ENCODE measurements at places on chromosomes 6 and 20.

DNA sequence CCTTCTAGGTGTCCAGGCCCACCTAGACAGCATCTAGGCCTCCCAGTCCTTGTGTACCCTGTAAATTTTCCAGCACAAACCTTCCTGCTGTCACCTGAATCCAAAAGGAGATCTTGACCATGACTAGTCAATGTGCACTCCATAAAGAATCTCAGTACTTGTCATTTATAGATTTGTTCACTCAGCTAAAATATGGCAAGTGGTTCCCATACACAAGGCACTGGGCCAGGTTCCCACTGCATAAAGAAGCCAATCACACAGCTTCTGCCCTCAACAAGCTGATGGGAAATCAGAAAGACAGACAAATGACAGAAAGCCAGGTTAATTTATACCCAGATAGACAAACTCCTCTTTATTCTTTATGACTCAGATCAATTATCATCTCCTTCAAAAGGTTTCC lies 526.8 kb downstream of the CD83 start:
- no peak overlapping the region for H3K27ac ChIP-seq
- DNase-seq: no peak
- no peak overlapping the region for H3K4me3 ChIP-seq
- no peaks in the 10 kb centered on the region for H3K27me3 ChIP-seq
- H3K36me3 ChIP-seq: no peaks in the 10 kb centered on the region

DNA sequence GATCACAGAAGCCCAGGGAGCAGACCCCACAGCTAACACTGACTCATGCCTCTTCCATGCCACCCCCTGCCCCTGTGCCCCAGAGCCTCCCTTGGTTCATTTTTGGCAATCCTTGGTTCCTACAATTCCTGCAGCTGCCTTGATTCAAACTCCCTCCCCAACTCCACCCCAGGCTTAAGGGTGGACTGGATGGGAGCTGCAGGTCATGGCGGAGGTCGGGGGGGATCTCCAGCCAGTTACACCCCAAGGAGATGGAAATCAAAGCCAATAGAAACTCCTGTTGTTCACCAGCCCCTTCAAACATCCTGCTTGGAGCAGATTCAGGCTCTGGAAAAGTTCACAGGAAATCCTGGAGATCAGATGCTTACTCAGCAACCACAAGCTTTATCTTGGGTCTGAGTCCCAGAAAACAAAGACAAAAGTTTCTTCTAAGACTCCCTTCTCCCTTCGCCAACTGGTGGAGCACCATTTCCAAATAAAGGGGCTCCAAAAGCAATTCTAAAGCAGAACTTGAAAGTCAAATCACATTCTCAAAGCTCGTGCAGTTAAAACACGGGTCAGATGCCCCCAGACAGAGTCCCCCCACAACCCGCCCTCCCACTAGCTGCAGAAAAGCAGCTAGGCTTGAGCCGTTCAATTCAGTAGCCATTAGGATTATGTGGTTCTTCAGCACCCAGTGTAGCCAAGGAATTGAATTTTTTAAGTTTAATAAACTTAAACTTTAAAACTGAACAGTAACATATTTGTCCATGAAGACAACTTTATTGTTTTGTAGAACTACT lies 149.5 kb downstream of the ANKRD60 start:
- no peak overlapping the region for H3K4me3 ChIP-seq
- H3K27ac ChIP-seq: no peak overlapping the region
- no peaks in the 10 kb centered on the region for H3K36me3 ChIP-seq
- no peaks in the 10 kb centered on the region for H3K27me3 ChIP-seq
- no peaks in the 10 kb centered on the region for H3K4me1 ChIP-seq

GRCh38 chr6:128172752-128173682 lies 272.2 kb upstream of the THEMIS start:
- H3K27ac ChIP-seq: no peak overlapping the region
- no peak overlapping the region for H3K4me3 ChIP-seq
- no peak for DNase-seq
- no peaks in the 10 kb centered on the region for H3K36me3 ChIP-seq
- no peaks in the 10 kb centered on the region for H3K27me3 ChIP-seq
- no peaks in the 10 kb centered on the region for H3K4me1 ChIP-seq

GRCh38 chr20:49097159-49097558 lies 51.0 kb downstream of the CSE1L start:
- H3K27ac ChIP-seq: no peak overlapping the region
- H3K27me3 ChIP-seq: no peaks in the 10 kb centered on the region
- H3K36me3 ChIP-seq: peaks cover 72% of the 10 kb centered on the region
- no peak for DNase-seq

- H3K27me3 ChIP-seq: no peaks in the 10 kb centered on the region
- DNase-seq: no peak
- H3K27ac ChIP-seq: no peak overlapping the region
- no peak overlapping the region for H3K4me3 ChIP-seq
These were observed 96.0 kb upstream of the CCDC28A start for GRCh38 chr6:138677538-138677937.

DNA sequence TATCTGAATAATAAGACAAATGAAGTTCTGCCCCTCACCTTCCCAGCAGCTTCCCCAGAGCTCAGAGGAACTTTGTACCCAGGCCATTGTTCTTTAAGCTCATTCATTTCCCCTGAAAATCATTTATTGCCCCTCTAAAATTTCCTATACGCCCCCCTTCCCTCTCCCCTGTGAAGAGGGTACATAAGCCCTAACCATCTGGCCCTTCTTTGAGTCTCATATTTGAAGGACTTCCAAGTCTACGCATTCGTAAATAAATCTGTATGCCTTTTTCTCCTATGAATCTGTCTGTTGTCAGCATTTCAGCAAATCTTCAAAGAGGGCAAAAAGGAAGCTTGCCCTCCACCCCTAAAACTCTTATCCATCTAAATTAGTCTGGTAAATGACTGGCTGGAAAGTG lies 73.1 kb upstream of the DST start:
- no peak for DNase-seq
- H3K27me3 ChIP-seq: no peaks in the 10 kb centered on the region
- H3K36me3 ChIP-seq: no peaks in the 10 kb centered on the region
- H3K4me3 ChIP-seq: no peak overlapping the region
- peaks cover 2% of the 10 kb centered on the region for H3K4me1 ChIP-seq
- H3K27ac ChIP-seq: peak overlapping the region; percentile 77

- no peak for DNase-seq
- no peaks in the 10 kb centered on the region for H3K4me1 ChIP-seq
- no peak overlapping the region for H3K4me3 ChIP-seq
- no peaks in the 10 kb centered on the region for H3K36me3 ChIP-seq
- no peak overlapping the region for H3K27ac ChIP-seq
These were observed 526.1 kb upstream of the SPTLC3 start for GRCh38 chr20:12482661-12483060.

DNA sequence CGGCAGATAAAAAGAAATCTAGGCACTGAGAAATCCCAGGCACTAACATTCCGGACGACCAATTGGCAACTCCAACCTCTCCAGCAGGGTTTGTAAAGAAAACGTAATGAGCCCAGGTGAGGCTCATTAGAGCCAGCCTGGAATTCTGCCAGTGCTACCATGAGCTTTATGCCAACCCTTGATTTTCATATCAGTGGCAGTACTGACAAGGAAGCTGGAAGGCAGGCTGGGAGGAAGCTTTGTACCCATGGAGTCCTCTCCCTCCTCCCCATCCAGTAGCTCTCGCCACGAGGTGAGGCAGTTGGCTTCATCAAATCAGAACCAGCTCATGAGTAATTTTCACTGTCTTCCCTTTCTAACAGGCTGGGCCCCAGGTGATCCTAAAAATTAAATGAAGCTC lies 250.2 kb downstream of the ZNF217 start:
- H3K27ac ChIP-seq: no peak overlapping the region
- DNase-seq: no peak
- H3K4me3 ChIP-seq: no peak overlapping the region
- H3K36me3 ChIP-seq: no peaks in the 10 kb centered on the region

GRCh38 chr6:118844915-118845314 lies 49.0 kb upstream of the ASF1A start:
- no peak for DNase-seq
- no peak overlapping the region for H3K27ac ChIP-seq
- no peaks in the 10 kb centered on the region for H3K36me3 ChIP-seq
- H3K4me3 ChIP-seq: no peak overlapping the region

GRCh38 chr20:45294003-45294368 lies 12.7 kb upstream of the RBPJL start:
- no peak for DNase-seq
- no peak overlapping the region for H3K27ac ChIP-seq
- H3K27me3 ChIP-seq: no peaks in the 10 kb centered on the region
- H3K36me3 ChIP-seq: no peaks in the 10 kb centered on the region

DNA sequence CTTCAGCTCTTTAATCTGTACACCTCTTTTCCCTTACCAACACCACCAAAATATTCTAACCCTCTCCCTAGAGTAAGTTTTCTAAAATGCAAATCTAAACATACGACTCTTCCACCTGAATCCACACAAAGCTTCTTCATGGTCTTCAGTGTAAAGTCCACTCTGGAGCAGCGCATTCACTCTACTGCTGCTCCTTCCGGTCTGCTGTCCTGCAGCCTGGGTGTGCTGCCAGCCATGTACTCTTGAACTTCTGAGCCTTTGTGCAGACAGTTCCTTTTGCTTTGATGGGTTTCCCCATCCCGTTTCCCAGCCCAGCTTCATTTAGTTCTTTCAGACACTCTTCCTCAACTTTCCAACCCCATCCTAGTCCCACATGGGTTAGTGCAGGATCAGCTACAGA lies 108.7 kb upstream of the SGK1 start:
- no peaks in the 10 kb centered on the region for H3K27me3 ChIP-seq
- peaks cover 3% of the 10 kb centered on the region for H3K4me1 ChIP-seq
- no peak overlapping the region for H3K27ac ChIP-seq
- DNase-seq: no peak

DNA sequence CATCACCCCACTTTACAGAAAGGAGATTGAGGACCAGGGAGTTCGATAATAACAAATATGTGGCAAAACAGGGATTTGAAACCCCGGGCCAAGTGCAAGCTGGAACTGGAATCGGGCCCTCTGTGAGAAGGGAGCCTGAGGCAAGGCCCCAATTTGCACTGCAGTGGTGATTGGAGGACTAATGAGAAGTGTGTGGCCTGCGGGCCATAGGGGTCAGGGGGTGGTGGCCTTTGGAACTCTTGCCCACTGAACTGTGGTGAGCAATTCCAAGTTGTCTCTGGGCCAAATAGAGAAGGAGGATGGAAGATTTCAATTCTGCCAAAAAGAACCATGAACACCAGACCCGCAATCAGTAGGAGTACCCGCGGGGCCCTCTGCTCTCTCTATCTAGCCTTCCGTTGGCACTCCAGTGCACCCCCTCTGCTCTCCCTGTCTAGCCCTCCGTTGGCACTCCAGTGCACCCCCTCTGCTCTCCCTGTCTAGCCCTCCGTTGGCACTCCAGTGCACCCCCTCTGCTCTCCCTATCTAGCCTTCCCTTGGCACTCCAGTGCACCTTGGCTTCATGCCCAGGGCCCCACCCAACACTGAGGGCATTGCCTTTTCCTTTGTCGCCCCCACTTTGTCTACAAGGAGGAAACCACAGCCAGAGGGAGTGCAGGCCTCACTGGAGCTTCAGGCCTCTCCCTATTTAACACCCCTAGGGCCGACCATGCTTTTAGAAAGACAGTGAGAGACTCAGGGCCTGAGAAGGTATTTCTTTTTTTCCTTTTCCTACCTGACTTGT lies 6.0 kb upstream of the PTPRA start:
- no peak overlapping the region for H3K27ac ChIP-seq
- H3K27me3 ChIP-seq: no peaks in the 10 kb centered on the region
- DNase-seq: no peak
- H3K4me3 ChIP-seq: no peak overlapping the region

- peaks cover 3% of the 10 kb centered on the region for H3K27me3 ChIP-seq
- H3K4me1 ChIP-seq: no peaks in the 10 kb centered on the region
- H3K4me3 ChIP-seq: no peak overlapping the region
- H3K36me3 ChIP-seq: no peaks in the 10 kb centered on the region
- no peak for DNase-seq
These were observed 32.0 kb downstream of the POM121L2 start for GRCh38 chr6:27280064-27280539.

- H3K4me3 ChIP-seq: peak overlapping the region; percentile 55
- DNase-seq: no peak
- peaks cover 6% of the 10 kb centered on the region for H3K4me1 ChIP-seq
- no peaks in the 10 kb centered on the region for H3K36me3 ChIP-seq
- H3K27ac ChIP-seq: no peak overlapping the region
- peaks cover 24% of the 10 kb centered on the region for H3K27me3 ChIP-seq
These were observed 8.0 kb downstream of the PRDM13 start for GRCh38 chr6:99614430-99615186.

GRCh38 chr6:157859775-157860504 lies 36.9 kb downstream of the SNX9 start:
- H3K27ac ChIP-seq: no peak overlapping the region
- H3K4me3 ChIP-seq: no peak overlapping the region
- H3K4me1 ChIP-seq: peaks cover 15% of the 10 kb centered on the region
- no peaks in the 10 kb centered on the region for H3K27me3 ChIP-seq
- no peak for DNase-seq

- H3K36me3 ChIP-seq: peaks cover 24% of the 10 kb centered on the region
- H3K27ac ChIP-seq: no peak overlapping the region
- no peak overlapping the region for H3K4me3 ChIP-seq
- no peaks in the 10 kb centered on the region for H3K4me1 ChIP-seq
These were observed 48.9 kb downstream of the DEK start for GRCh38 chr6:18215436-18215835.

DNA sequence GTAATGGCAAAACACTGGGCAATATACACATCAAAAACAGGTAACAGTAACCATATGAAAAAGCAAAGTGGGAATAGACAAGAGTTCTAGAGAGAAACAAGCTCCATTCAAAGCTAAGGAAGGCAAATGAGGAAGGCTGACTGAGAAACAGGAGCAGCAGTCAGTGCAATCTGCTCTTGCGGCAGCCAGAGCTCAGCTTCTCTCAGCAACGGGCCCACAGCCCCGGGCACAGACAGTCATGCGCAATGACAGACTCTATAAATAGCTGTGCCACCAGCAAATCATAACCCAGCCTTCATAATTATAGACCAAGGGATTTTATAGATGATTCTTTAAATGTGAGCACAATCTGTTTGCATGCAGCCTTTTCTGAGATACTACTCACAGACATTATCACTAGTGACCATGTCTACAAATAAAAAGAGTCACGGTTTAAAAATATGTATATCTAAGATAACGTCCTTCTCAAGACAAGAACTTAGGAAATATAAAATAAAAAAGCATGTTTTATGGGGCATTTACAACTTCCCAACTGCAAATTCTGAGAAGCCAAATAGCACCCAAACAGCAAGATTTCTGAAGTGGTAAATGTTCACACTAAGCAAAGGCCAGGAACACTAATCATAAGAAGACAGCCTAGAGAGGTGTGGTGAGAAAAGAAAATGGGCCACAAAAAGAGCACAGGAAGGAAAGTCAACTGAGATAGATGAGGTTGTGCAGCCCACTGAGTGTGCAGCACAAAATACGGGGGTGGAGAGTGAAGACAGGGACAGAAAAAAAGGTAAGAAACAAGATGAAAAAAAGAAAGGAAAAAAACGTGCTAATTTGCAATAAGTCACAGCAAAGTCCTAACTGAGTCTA lies 39.9 kb upstream of the BEND6 start:
- no peaks in the 10 kb centered on the region for H3K27me3 ChIP-seq
- H3K36me3 ChIP-seq: no peaks in the 10 kb centered on the region
- no peaks in the 10 kb centered on the region for H3K4me1 ChIP-seq
- no peak overlapping the region for H3K27ac ChIP-seq
- DNase-seq: no peak

- no peak overlapping the region for H3K27ac ChIP-seq
- no peaks in the 10 kb centered on the region for H3K4me1 ChIP-seq
- no peak overlapping the region for H3K4me3 ChIP-seq
- no peaks in the 10 kb centered on the region for H3K36me3 ChIP-seq
- DNase-seq: no peak
- H3K27me3 ChIP-seq: no peaks in the 10 kb centered on the region
These were observed 174.3 kb downstream of the CDH4 start for GRCh38 chr20:61426352-61426751.
